ENCODE measurements at places on chromosomes 5 and 9. TPM values are rescaled to one million over a fixed set of nuclear protein-coding genes. Genes with fewer than 3 reads are reported as not detected.

Gene LHFPL2
- total RNA-seq: 44.1 TPM

Gene PROB1
- total RNA-seq: 3.9 TPM

Gene WDR38
- not detected for total RNA-seq

Gene CD72
- total RNA-seq: 0.86 TPM

Gene DMRTA1
- 0.32 TPM for total RNA-seq

Data from fibroblast of villous mesenchyme (primary cell).